MCF 10A (cell line): ENCODE measurements at places on chromosomes 7 and 10.

DNA sequence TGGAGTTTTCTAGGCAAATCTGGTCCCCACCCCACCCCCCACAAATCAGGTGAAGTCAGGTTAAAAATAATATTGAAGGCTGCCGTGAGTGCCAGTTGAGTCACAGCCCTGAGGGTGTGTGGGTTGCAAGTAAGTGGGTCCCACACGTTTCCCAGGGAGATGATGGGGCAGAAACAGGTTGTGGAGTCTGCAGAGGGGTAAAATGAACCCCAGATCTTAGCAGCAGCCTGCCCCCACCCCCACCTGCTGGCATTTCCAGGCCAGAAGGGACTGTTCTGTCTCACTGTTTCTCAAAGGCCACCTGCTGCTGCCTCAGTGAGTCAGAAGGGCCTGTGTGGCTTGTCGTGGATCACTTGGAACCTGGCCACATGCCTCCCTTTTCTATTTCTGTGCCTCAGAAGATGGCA is 59.8 kb upstream of the SMNDC1 start:
- peak; percentile 73 for DNase-seq

GRCh38 chr10:24849051-24849450 is 103.4 kb downstream of the PRTFDC1 start:
- no peak for DNase-seq

DNA sequence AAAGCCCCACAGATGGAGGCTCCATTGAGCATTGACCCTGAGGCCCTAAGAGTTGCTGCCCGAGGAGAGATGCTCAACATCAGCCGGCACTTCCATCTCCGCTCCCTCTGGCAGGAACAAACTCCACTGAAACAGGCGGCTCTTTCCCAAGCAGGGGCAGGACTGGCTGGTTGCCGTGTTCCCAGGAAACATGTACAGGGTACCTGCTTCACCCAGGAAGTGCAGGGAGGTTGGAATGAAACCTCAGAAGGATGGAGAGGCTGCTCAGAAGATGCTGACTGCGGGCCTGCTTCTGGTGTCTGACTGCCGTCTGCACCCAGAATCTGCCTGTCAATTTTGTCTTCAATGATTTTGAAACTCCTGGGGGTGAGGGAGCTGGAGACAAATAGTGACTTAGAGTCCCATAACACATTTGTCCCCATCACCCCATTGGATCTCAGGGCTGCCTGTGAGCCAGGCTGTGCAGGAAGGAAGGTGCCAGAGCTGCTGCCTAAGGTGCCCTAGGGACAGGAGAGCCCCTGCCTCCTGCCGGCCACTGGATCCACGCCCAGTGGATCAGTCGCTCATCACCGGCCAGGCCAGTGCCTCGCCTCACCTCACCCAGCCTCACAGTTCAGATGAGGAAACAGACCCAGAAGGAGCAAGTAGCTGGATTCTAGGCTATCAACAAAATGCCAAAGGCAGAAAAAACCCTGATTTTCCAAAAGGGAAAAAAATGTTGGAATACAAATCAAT is 237.3 kb downstream of the PTPRN2 start:
- no peak for DNase-seq

GRCh38 chr7:36191292-36191920 is 38.4 kb downstream of the EEPD1 start:
- DNase-seq = no peak

- no peak for DNase-seq
Measured at GRCh38 chr7:47390914-47391313, 191.0 kb downstream of the TNS3 start.

- DNase-seq = peak; percentile 59
Measured at GRCh38 chr7:7761974-7762779, 43.8 kb upstream of the RPA3 start.
